ENCODE measurements at places on chromosomes 5 and 9. TPM values are rescaled to one million over a fixed set of nuclear protein-coding genes. Genes with fewer than 3 reads are reported as not detected.

LHX6 gene
- 18.2 TPM for polyA plus RNA-seq

LCN1 gene
- polyA plus RNA-seq = not detected

ALDH1A1 gene
- 24.7 TPM for polyA plus RNA-seq

S1PR3 gene
- 113 TPM for polyA plus RNA-seq

All from left lung (tissue), 14 donors.